Hepatic stellate cell (primary cell): ENCODE measurements at places on chromosomes 5 and 9.
A peak's percentile ranks its signal among the peaks of the same experiment; 100 is the strongest.

DNA sequence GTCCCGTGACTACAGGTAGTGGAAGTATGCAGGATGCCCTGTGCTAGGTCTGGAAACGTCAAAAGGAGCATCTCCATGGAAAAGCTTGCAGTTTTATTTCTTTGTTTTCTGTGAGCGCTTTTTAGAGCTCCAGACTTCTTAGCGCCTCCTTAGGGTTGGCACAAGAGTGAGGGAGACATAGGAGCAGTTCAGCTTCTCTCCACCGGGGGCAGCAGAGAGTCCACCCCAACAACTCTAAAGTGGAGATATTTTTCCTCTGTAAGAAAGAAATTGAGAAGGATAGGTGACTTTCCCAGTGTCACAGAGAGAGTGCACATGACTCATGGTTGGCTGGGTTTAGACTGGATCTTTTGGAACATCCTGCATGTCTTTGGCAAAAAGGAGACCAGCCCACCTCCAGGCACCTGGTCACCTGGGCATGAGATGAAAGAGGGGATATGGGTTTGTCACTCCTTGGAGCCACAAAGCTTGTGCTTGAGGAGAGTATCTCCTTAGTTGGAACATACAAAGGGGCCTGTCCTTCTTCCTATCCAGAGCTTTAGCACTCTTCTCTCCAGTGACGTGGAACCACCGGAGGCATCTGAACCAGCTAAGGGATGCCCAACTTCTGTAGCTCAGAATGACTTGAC, 637.7 kb downstream of the SEMA5A start:
- no peak for DNase-seq

GRCh38 chr9:93059011-93059714, 662 bp downstream of the SUSD3 start:
- no peak for DNase-seq

DNA sequence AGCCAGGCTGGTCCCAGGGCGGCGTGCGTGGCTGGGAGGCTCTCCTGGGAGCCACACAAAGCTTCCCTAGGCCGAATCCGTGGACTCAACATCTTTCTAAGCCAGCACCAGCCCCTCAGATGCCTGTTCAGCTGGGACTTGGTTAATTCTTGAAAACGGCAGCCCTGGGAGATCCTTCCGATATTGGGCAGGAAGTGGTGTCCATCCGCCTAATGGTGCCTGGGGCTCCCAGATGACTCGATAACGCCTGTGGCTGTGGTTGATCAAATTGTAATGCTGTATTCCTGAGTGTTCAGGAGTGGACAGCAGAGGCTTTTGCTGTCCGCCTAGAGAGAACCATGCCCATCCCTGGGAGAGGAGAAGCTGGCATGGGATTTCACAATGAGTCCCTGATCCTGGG, 14.1 kb downstream of the KCNT1 start:
- no peak for DNase-seq

- DNase-seq: no peak
Measured at GRCh38 chr5:111667128-111667736, 89.8 kb downstream of the NREP start.

DNA sequence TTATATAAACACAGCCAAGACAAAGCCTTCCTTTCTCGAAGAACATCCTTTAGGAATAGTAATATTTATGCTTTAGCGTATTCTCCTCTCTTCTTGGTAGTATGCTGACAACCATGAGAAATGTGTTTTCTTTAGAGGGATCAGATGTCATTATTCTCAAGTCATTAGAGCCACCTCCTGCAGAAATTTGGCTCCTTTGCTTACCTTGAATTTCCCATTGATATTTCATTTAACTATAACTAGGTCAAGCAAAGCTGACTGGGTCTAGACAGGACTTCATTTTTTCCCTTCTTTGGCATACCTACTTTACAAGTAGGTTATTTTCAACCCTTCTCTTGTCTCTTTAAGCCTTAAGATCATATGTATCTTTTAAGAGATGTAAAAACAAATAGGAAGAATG, 50.3 kb downstream of the SPATA31D1 start:
- no peak for DNase-seq

GRCh38 chr9:128412120-128412790, 8.4 kb upstream of the CERCAM start:
- peak; percentile 47 for DNase-seq

GRCh38 chr5:73119451-73120157, 771 bp upstream of the TMEM171 start:
- DNase-seq: no peak

DNA sequence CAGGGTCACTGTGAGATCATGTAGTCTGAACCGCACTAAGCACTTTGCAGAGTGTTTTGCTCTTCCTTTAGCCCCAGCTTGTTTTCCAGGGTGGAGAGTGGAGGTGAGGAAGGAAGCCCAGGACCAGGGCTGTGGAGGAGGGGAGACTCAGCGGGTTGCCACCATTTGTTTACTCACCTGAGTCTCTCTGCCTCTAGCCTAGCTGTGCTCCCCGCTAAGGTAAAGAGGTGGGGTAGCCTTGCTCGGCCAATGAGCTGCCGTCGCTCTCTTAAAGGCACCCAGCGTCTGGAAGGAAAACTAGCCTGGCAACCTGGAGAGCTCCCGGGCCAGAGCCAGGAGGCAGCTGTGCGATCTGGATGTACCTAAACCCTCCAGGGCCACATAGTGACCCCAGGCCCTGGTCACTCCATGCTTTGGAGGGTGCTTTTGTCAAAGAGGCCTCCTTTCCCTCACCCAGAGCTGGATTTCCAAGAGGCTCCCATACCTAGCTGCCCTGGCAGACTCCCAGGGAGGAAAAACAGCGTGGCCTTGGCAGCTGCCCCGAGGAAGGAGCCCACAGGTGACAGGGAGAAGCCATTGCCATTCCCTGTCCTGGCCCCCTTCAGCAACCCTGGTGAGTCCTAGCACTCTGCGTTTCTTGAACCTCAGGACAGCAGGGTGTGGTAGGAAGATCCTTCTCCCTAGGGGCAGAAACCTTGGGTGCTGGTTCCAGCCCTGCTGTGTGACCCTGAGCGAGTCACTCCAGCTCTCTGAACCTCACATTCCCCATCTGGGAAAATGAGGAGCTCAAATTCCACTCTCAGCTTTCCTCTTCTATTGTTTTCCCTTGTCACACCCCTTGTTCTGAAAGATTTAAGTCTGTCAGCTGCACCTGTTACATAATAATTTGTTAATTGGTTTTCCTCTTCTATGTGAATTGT, 42.4 kb upstream of the LARP1 start:
- no peak for DNase-seq

GRCh38 chr9:125343518-125344275, 82.1 kb downstream of the GAPVD1 start:
- DNase-seq: peak; percentile 31

GRCh38 chr9:81649475-81650240, 39.7 kb downstream of the TLE1 start:
- DNase-seq: no peak

DNA sequence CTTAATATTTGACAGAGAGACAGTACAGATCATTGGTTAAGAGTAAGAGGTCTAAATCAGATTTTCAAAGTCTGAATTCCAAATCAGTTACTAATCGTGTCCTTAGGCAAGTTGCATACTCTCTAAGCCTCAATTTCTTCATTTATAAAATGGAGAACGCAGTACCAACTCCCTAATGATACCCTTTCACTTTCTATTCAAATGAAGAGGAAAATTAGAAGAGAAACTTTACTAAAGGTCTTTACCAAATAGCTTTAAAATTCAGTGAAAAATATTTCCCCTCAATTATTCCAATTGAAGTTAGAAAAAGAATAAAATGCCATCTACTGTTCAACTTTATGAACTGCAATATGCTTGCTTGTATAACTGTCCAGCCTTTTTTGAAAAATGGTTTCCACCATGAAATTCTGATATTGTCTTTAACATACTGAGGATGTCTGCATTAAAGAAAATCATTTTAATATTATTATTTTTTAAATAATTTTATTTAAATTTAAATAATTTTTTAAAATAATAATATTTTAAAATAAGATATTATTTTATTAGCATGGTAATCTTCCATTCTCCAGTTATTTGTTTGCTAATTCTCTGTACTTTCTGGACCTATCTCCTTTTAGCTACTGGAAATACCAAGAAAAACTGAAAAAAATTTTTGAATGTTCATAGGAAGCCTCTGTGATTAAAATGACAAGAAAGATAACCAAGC, 36.0 kb downstream of the POC5 start:
- DNase-seq: no peak

DNA sequence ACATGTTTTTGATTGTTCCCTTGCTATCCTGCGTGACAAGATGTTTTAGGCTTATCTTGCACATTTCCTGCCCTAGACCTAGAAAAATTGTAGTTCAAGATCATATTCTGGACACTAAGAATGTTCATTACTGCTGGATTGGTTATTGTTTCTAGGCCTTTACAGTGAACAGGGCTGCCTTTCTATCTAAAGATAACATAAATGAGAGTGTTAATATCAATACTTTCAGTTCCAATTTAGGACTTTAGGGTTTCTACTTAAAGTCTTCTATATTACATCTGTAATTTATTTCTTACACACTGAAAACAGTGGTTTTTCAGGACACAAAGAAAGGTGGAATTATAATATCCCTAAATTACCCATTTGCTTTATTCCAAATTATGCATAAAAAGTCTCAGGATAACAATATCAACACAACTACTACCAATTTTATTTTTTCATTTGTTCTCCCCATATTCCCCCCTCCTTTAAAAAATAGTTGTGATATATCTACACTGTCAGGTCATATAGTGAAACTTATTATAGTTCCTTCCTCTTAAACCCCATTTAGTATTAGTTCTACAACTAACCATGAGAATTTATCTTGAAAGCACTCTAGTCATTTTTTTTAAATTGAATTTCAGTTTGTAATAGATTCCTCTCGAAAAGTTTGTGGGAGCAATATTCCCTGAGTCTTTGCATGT, 293.9 kb upstream of the RIOK2 start:
- DNase-seq: no peak

DNA sequence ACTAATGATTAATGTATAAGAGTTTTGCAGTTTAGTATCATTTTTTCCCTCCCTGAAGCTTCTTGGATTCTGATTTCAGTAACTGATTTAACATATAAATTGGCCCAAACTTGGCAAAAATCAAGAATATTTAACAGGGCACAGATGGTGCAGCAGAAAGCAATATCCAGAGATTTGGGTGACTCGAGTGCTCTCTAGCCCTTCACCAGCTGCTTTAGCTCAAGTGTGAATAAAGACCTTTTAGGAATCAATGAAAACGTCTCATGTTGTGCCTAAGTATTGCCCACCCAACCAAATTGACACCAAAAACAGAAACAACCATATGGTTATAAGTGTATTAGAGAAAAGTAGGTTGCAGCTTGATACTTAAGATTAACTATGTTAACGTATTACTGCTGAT, 933.4 kb upstream of the PTPRD start:
- no peak for DNase-seq

DNA sequence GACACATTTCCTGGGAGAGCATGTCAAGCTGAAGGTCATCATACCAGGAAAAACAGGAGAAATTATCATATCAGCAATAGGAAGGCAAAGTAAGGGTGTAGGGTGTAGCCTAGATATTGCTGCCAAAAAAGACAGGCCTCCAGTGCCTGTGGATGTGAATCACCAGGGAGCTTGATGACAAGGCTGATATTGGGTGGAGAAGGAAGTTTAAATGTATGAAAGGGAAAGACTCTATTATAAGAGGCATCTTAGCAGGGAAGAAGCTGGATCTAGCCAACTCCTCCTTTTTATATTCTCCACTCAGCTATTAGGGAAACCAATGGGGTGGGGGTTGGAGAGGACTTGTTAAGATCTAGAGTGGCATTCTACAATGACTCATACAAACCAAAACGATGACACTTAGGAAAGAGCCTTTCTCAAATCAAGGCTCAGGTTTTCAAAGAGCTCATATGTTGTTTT, 13.4 kb upstream of the TXNDC8 start:
- DNase-seq: peak; percentile 68

GRCh38 chr9:130213911-130214761, 41.9 kb downstream of the NCS1 start:
- DNase-seq: no peak

- no peak for DNase-seq
Measured at GRCh38 chr5:137091472-137091871, 407.7 kb downstream of the SPOCK1 start.

- no peak for DNase-seq
Measured at GRCh38 chr5:154367101-154367500, 78.7 kb upstream of the SAP30L start.

DNA sequence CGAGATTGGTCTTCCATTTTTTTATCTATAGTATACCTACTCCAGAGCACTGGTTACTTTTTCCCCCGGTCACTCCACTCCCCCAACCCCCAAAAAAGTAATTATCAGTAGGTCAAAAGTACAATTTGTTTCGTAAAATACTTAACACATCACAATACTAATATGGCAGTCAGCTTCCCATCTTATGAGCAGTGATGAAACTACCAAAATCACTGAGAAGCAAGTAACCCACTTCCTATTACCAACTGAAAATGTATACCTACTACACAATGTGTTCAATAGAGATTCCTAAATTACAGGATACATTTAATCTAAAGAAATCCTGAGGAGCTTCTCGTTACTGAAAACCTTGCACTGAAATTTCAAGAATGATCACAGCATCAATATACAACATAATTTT, 1.9 kb downstream of the CERT1 start:
- no peak for DNase-seq

GRCh38 chr9:19184144-19184917, 46.2 kb upstream of the DENND4C start:
- DNase-seq: peak; percentile 67

DNA sequence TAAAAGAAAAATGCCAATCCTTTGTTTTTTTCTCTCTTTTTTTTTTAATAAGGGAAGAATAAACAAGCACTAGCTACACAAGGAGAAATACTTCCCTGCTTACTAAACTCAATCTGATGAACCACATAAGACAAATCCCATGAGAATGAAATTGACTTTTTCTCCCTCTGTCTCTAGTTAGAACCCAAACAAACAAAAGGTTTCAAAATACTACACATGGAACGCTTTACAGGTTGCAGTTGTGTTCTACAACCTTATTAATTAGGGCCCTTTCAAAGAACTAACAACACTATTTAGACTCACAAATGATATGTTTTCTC, 124.5 kb downstream of the PDE4D start:
- DNase-seq: no peak

- no peak for DNase-seq
Measured at GRCh38 chr9:69081261-69081660, 45.7 kb downstream of the FXN start.

- no peak for DNase-seq
Measured at GRCh38 chr5:156481741-156482140, 154.8 kb downstream of the SGCD start.

GRCh38 chr9:114021578-114021977, 56.5 kb downstream of the AMBP start:
- no peak for DNase-seq

- no peak for DNase-seq
Measured at GRCh38 chr5:119009131-119009530, 20.8 kb upstream of the DTWD2 start.
